ENCODE measurements at places on chromosomes 1 and 21.
A peak's percentile ranks its signal among the peaks of the same experiment; 100 is the strongest.

- DNase-seq, result no peak
These were observed 22.7 kb downstream of the WDTC1 start for GRCh38 chr1:27257155-27257554.

GRCh38 chr1:117886101-117886795 is 43.2 kb downstream of the GDAP2 start:
- DNase-seq, result no peak

DNA sequence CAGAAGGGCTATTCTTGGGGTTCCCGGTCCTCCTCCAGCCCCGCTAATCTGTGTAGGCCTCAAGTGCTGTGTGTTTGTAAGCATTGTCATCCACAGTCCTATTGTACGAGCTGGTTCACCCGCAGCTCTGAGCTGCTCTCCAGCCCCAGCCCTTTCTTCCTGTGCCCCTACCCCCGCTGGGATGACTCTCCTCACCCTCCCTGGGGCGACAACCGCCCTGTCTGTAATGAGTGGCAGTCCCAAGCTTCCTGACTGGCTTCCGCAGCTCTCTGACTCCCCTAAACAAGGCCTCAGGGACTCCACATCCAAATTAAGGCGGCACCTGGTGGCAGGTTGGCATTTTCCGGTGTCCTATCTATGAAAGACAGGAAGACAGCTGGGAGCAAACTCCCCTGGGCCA is 45.8 kb downstream of the TFF3 start:
- DNase-seq, result no peak

GRCh38 chr1:37562984-37563383 is 6.2 kb downstream of the DNALI1 start:
- no peak for DNase-seq

DNA sequence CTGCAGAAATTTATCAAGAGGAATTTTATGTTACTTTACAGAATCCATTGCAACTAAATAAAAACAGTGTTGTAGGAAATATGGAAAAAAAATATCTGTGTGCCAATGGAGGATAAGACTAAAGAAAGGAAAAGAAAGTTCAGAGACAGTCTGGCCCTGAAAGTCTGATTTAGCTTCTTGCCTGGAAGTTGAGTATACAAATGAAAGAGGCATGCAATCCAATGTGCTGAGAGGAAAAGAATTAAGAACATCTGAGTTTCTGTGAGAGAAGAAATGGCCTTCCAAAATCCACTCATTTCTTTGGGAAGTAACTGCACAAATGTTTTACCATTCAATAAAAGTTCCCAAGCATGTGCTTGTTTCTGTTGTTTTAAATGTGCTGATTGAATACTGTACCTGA is 65.1 kb downstream of the LHX9 start:
- no peak for DNase-seq

GRCh38 chr1:220810963-220811362 is 24.2 kb downstream of the MTARC1 start:
- no peak for DNase-seq

DNA sequence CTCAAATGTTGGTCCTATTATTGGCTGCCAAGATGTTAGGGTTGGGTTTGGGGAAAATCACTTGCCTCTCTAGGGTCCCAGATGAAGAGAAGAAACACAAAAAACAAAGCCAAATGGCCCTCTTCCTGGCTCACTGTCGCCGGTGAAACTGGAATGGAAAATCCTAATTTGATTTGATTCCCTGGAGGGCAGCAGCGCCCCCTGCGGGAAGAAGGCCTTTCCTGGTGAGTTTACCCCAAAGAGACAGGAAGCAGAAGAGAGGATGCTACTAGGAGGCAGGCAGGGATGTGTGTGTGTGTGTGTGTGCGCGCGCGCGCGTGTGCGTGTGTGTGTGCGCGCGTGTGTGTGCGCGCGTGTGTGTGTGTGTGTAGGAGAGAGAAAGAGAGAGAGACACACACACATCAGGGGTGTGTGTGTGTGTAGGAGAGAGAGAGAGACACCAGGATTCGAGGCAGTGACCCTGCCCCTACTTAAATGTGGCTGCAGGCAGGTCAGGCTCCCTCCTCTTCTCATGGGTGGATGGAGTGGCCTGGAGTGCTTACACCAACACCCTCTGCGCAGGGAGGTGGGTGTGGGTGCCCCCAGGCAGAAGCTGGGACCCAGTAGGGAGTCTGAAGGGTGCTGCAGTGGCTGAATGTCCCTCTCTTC is 3.1 kb upstream of the SELENON start:
- DNase-seq, result peak; percentile 40

DNA sequence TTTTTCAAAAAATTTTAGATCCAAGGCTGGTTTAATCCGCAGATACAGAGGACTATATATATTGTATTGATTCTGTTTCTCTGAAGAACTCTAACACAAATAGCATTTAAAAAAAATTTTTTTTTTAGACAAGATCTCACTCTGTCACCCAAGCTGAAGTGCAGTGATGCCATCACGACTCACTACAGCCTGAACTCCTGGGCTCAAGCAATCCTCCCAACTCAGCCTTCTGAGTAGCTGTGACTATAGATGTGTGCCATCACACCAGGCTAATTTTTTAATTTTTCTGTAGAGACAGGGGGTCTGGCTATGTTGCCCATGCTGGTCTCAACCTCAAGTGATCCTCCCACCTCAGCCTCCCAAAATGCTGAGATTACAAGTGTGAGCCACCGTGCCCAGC is 3.0 kb downstream of the ANKRD45 start:
- no peak for DNase-seq

DNA sequence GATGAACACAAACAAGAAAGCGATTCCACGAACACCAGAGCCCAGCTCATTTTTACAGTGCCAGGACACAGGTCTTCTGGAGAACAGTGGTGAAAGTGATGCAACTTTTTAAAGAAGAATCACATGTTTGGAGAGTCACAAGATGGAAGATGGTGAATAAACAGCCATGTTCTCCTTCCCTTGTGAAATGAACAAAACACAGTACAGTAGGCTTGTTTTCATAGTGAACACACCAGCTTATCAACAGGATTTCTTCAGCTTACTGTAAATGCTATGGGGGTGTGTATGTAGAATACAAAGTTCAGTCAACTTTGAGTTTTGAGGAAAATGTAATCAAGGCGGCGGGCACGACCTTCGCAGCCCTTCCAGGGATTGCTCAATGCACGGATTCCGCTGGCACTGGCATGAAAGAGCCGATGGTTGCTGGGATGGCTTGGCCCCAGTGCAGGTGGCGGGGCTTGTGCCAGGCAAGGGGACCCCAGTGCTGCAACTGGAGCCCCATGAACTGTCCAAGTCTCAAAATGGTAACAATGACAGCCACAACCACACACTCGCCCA is 9.7 kb downstream of the TMPRSS3 start:
- no peak for DNase-seq

GRCh38 chr1:221440658-221441057 is 301.2 kb downstream of the DUSP10 start:
- no peak for DNase-seq

DNA sequence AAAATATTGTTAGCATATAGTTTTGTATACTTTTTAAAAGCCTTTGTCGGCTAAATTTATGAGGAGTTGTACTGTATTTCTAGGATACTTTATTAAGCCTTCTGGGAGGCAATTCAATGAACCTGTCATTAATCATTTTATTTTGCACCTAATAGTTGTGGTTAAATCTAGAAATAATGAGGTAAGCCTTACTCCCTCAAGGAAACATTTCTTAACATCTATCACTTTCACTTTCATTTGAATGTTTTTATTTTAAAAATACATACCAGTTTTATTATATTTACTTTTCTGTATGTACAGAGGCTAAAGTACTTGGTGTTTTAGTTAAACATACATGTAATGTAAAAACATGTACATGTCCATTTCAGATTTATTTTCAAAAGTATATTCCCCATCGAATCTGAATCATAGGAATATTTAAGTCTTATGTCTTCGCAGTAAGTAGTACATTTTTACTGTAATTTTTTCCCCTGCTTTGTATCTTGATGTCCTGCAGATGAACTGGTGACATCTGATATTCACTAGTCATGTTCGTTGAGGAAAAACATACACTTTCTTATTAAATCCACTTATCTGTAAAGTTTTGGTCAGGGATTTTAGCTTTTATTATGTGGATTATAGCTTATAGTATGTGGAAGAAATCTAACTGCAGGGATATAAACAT is 82.8 kb downstream of the DISP1 start:
- no peak for DNase-seq

DNA sequence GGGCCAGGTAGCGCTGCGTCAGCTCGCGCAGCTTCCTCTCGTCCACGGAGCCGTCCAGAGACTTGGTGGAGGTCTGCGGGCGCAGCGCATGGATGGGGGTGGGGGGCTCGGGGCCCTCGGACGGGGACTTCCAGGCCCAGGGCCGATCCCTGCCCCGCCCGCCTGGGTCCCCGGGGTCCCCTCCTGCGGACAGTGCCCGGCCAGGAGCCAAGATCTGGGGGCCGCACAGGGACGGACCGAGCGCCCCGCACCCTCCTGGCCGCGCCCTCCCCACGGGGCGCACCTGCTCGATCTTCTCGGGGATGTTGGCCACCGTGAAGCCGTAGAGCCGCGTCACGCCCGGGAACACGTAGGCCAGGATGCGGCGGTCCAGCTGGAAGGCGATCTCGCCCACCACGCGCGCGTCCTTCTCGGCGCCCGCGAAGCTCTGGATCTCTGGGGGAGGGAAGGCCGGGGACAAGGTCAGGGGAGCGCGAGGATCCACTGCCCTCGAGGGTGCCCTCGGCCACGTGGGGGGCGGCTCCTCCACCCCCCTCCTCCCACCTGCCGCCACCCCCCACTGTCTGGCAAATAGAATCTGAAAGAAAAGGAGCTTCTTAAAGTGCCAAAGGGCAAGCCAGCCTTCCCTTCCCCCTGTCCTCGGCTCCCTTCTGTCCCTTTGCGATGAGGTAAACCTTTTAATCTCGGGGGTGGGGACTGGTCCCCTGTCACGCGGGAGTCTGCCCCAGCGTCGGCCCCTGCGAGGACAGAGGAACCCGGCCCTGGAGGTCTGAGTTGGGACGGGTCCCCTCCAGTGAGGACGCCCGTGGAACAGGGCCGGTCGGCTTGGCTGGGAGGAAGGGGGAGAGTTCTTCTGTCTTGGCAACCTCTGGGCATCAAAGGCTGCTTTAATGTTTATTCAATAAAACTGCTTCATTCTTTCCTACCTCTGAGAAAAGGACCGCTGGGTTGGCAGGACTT is 6.5 kb upstream of the FTCD start:
- no peak for DNase-seq

GRCh38 chr1:33396188-33397124 is 34.4 kb downstream of the PHC2 start:
- DNase-seq, result no peak

- DNase-seq, result no peak
These were observed 47.6 kb downstream of the SERTAD4 start for GRCh38 chr1:210280221-210280620.

DNA sequence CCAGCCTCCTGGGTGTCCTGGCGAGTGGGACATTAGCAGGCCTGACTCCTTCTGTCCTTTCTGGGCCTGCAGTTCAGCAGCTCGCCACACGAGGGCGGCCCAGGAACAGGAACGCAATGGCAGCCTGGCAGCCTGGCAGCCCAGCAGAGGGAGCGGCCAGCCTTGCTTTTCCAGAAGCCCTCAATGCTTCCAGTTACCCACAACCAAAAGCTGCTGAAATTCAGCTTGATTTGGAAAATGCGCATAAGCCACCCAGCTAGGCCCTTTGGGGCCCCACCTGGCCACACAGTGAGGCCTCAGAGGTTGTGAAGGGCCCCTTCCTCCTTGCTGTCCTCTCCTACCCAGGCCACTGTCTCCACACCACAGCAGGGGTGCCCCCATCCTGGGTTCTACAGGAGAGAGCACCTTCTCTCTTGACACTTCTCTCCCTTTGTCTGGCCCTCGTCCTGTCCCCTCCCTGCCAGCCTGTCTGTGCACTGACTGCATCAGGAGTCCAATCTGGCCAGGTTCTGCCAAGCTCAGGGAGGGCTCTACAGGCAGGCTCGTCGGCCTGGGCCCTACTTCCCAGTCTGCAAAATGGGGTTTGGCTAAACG is 103.4 kb upstream of the VAMP3 start:
- DNase-seq, result peak; percentile 63

DNA sequence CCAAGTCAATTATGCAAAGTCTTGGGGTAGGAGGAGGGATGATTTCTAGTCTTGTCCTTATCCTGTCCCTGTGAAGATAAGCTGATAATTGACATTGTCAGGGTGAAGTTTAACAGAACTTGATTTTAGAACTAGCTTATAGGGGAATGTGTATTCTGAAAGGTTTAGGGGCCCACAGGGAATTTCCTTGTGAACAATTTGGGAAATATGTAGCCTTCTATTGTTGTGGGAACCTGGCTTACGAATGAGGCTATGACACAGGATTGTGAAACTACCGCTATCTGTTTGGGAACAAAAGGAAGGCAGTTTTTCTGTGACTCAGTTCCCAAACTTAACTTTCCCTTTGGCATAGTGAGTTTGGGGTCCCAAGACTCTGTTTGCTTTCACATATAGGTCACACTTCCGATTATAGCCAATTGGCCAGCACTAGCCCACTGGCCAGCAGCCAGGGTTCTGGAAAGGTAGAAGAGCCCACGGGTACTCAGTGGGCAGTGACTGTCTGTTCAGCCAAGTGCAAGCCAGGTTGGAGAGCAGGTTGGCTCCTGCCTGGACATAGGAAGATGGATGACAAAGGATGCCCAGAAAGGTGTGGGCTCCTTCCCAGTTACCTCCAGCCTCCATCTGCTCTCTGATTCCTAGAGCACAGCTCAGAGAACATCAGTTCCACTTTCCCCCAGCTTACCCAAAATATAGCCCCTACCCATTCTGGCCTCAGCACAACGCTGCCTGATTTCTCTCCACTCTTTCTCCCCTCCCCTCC is 35.5 kb downstream of the H3-3A start:
- no peak for DNase-seq

DNA sequence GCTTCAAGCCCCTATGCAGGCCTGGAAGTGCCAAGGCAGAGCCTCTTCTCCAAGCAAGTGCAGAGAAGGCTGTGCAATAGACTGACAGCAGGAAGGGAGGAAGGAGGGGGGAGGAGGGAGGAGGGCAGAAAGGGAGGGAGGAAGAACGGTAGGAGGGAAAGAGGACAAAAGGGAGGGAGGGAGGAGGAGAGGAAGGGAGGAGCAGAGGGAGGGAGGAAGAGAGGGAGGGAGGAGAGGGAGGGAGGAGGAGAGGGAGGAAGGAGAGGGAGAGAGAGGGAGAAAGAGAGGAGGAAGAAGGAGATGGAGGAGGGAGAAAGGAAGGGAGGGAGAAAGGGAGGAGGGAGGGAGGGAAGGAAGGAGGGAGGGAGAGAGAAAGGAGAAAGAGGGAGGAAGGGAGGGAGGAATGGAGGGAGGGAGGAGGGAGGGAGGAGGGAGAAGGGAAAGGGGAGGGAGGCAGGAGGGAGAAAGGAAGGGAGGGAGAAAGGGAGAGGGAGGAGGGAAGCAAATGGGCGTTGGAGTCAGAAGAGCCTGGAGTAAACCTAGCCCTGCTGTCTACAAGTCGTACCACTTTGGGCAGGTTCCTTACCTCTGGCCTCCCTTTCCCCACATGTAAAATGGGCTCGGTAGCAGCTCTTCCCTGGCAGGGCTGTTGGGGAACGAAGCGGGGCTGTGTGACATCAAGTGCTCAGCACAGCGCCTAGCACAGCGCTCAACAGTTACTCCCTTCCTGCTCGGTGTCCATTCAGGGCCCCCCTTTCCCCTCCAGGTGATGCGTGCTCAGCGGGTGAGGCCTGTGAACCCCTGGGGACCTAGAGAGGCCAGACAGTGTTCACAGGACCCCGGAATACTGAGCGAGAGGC is 244.6 kb downstream of the NPHP4 start:
- DNase-seq, result no peak

All from hematopoietic multipotent progenitor cell treated with erythropoietin and hydrocortisone succinate and interleukin-3 and kit ligand, for 17 days (in vitro differentiated cells).